ENCODE measurements at places on chromosomes 6 and 20. TPM values are rescaled to one million over a fixed set of nuclear protein-coding genes. Genes with fewer than 3 reads are reported as not detected.
A peak's percentile ranks its signal among the peaks of the same experiment; 100 is the strongest.

DNA sequence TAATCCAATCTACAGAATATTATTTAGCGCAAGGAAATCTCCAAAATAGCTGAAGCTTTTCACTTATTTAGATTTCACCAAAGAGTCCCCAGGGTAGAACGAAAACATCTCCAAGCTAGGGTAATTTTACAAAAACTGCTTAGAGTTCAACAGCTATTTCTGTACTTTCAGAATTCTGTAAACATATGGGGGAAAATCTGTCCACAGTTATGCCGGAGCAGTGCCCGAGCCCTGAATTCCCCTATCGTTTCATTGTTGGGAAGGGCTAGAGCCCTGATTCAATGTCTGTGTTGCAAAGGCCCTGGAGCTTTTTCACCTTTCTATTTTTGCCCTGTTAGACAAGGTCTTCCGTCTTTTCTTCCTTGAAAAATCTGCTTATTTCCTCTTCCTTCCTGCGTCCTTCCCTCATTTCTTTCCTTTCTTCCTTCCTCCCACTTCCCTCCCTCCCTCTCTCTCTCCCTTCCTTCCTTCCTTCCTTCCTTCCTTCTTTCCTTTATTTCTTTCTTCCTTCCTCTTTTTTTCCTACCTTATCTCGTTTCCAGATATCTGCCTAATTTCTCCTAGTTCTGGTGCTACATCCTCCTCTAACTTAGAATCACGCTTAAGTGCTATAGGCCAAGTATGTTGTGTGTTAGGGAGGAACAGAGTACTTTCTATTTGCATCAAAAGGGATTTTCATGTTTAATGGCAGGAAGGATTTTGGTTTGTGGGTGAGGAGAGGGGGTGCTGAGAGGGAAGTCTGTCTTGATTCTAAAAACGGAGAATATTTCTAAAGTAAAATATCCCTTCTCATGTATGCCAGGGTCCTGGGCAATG, 122.5 kb upstream of the BMP2 start:
- no peaks in the 10 kb centered on the region for H3K4me1 ChIP-seq
- H3K27ac ChIP-seq = no peak overlapping the region
- no peak for DNase-seq
- no peaks in the 10 kb centered on the region for H3K27me3 ChIP-seq
- no peaks in the 10 kb centered on the region for H3K36me3 ChIP-seq

GRCh38 chr20:35199740-35200139, 26.8 kb upstream of the MMP24 start:
- peaks cover 2% of the 10 kb centered on the region for H3K4me1 ChIP-seq
- no peak overlapping the region for H3K27ac ChIP-seq
- no peaks in the 10 kb centered on the region for H3K27me3 ChIP-seq
- no peak for DNase-seq
- peaks cover 12% of the 10 kb centered on the region for H3K36me3 ChIP-seq
- no peak overlapping the region for H3K4me3 ChIP-seq

Gene FERMT1
- 0.09 TPM for total RNA-seq

- no peak for DNase-seq
- H3K27me3 ChIP-seq = peaks cover 2% of the 10 kb centered on the region
- no peak overlapping the region for H3K27ac ChIP-seq
- H3K4me1 ChIP-seq = no peaks in the 10 kb centered on the region
- H3K36me3 ChIP-seq = no peaks in the 10 kb centered on the region
These were observed 176.9 kb downstream of the MTFR2 start for GRCh38 chr6:136073216-136073615.

Gene SLC17A3
- total RNA-seq = not detected

DNA sequence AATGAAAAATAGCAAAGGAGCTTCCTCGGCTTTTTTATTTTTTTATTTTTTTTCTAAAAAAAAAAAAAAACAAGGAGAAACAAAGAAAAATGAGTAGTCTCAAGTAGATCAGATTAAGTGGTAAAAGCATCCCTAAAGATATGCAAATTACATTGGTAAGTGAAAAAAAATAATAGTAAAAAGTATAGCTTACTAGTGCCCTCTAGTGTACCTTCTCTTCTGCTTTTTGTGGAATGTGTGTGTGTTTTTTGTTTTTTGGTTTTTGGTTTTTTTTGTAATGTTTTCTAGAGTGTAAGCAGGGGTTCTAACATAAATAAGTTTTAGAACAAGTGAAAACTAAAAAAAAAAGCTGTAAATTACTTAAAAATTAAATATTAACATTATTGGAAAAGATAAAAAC, 1062.0 kb downstream of the HACE1 start:
- no peaks in the 10 kb centered on the region for H3K4me1 ChIP-seq
- no peak for DNase-seq
- no peaks in the 10 kb centered on the region for H3K27me3 ChIP-seq
- H3K36me3 ChIP-seq = no peaks in the 10 kb centered on the region
- H3K4me3 ChIP-seq = no peak overlapping the region
- H3K27ac ChIP-seq = no peak overlapping the region

DNA sequence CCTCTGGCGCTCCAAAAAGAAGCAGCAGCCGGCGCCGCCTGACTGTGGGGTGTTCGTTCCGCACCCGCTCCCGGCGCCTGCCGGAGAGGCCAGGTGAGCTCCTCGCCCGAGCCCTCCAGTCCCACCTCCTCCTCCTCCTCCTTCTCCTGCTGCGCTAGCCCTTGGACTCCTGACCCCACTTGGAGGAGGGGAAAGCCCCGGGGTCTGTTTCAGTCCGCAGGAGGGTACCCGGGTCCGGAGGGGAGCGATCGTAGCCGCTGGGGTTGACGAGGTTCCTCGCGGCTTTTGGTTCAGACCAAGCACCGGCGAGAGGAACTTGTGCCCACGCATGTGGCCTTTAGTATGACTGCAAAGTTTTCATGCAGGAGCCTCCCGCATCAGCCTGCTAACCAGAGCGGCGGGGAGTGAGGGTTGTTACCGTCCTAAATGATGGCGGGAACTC, 493 bp downstream of the CRYBG1 start:
- H3K4me1 ChIP-seq = peaks cover 10% of the 10 kb centered on the region
- H3K27me3 ChIP-seq = peaks cover 40% of the 10 kb centered on the region
- H3K36me3 ChIP-seq = no peaks in the 10 kb centered on the region

- no peaks in the 10 kb centered on the region for H3K36me3 ChIP-seq
- no peak overlapping the region for H3K27ac ChIP-seq
- no peaks in the 10 kb centered on the region for H3K4me1 ChIP-seq
- no peak overlapping the region for H3K4me3 ChIP-seq
These were observed 618.5 kb downstream of the C6orf118 start for GRCh38 chr6:164690702-164691500.

Gene PDE7B
- 0.58 TPM for total RNA-seq

GRCh38 chr20:6142348-6142993, 19.6 kb upstream of the FERMT1 start:
- H3K36me3 ChIP-seq = no peaks in the 10 kb centered on the region
- no peak overlapping the region for H3K4me3 ChIP-seq
- H3K4me1 ChIP-seq = no peaks in the 10 kb centered on the region
- peak; percentile 55 for DNase-seq
- peaks cover 5% of the 10 kb centered on the region for H3K27me3 ChIP-seq

Gene CAGE1
- total RNA-seq = 0.18 TPM

GRCh38 chr6:55047451-55048044, 126.8 kb upstream of the HCRTR2 start:
- no peak overlapping the region for H3K27ac ChIP-seq
- DNase-seq = no peak
- no peaks in the 10 kb centered on the region for H3K4me1 ChIP-seq
- H3K36me3 ChIP-seq = no peaks in the 10 kb centered on the region
- no peak overlapping the region for H3K4me3 ChIP-seq

DNA sequence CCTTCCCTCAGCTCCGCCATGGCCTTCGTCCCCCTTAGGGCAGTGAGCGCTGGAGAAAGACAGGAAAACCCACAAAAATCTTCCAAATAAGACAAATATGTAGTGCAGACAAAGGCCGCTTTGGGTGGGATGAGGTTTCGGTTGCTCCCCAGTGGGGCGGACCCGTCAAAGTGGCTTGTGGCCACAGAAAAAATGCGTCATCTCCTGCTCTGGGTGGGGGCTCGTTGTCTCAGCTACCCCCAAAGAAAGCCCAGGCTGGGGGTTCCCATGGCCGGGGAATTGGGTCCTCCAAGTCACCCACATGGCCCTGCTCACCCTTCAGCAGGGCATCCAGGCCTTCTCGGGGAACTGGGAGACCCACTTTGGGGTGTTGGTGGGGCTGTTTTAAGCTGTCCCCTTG, 21.9 kb upstream of the SCUBE3 start:
- no peak overlapping the region for H3K27ac ChIP-seq
- no peaks in the 10 kb centered on the region for H3K36me3 ChIP-seq
- peak; percentile 26 for DNase-seq
- H3K4me3 ChIP-seq = no peak overlapping the region
- H3K27me3 ChIP-seq = peaks cover 5% of the 10 kb centered on the region
- peaks cover 13% of the 10 kb centered on the region for H3K4me1 ChIP-seq

Gene GPLD1
- 0.72 TPM for total RNA-seq

Gene MUC22
- not detected for total RNA-seq

GRCh38 chr6:7142918-7143475, 35.2 kb downstream of the RREB1 start:
- H3K36me3 ChIP-seq = peaks cover 1% of the 10 kb centered on the region

Gene ZFP57
- total RNA-seq = not detected

DNA sequence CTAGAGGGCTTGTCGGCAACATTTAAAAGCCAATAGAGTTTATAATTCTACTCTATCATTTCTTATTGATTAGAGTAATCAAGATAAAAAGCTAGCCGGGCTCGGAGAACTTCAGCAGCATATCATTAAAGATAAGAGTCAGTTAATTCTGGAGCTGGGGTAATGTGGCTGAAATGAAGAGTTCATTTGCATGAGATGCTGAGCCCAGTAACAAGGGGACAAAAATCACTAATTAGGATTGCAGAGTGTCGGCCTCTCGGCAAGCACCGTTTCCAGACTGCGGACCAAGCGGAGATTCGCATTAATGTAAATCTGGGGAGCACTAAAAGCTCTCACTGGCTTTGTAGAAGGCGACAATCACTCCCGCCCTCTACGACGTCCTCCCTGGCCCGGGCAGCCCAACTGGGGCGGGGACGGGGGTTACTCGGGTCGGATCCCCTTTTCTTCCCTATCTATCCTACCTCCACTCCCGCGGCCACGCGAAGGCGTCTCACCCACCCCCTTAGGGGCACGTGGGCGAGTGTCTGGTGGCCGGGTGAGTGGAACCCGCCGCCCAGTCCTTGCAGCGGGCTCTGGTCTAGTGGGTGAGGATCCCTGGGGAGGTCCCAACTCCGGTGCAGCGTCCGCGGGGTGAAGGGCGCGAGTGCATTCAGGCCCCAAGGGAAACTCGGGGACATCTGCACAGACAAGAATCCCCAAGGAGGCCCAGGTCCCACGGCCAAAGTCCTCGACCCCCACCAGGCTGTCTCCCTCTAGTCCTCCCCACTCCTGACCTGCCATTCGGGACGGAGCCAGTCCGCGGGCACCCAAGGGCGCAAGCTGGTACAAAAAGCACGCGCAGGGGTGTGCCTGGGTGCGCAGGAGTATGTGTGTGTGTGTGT, 42.2 kb upstream of the OSTM1 start:
- H3K4me3 ChIP-seq = peak overlapping the region; percentile 74
- H3K27ac ChIP-seq = no peak overlapping the region
- H3K36me3 ChIP-seq = no peaks in the 10 kb centered on the region
- peaks cover 48% of the 10 kb centered on the region for H3K4me1 ChIP-seq

DNA sequence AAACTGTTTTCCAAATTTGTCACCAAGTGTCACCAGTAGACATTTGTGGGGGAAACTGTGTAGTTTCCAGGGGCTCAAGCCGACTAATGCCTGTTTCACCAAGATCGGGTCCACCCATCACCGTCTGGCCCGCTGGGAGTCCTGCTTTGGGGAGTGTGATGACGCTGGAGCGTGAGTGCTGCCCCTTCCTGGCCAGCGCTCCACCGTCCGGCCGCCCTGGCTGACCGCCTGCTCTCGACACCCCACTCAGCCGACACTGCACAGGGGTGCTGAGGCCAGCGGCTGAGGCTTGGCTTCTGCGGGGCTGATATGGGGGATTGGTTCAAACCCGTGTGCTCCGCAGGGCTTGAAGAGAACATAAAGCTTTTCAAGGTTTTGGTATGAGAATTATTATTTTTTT, 160.1 kb downstream of the SMOC2 start:
- H3K27me3 ChIP-seq = peaks cover 6% of the 10 kb centered on the region
- H3K4me1 ChIP-seq = no peaks in the 10 kb centered on the region
- H3K27ac ChIP-seq = no peak overlapping the region
- no peaks in the 10 kb centered on the region for H3K36me3 ChIP-seq
- no peak for DNase-seq

Gene HLA-DRB1
- 21.8 TPM for total RNA-seq

DNA sequence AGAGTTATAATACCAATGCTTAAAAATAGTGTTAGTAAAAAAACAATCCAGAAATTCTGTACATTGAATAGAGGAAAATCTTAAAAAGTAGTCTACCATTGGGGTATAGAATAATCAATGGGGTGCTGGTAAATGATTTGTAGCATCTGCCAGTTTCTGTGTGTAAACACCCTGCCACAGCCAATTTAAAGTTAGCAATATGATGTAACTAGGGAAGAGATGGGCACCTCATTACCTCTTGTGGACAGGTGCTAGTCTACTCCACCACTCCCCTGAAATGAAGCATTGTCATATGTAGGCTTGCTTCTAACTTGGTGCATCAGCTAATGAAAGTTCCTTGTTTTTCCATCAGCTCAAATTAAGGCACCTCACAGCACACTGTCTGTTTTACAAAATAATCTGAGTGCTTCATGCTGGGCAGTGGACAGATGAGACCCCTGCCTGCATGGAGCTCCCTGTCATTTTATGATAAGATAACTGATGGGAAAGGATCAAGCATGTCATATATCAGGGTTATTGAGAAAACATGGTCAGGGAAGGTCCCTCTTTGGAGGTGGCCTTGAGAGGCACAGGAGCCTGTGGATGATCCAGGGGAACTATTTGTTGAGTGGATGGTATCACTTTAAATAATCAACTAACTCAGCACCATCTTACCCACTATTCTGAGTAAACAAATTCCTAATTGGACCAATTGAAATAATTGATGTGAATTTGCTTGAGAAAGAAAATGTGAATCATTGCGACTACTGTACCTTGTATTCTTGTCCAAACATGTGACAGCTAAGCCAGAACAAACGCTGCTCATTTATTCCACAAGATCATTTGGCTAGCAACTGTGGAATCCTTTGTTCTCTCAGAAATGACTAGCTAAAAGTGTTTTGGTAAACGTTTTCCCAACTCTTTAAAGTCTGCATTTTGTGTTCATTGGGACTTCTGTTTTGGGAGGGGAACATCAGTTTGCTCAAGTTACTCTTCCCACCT, 45.9 kb upstream of the CSE1L start:
- H3K4me3 ChIP-seq = no peak overlapping the region
- no peaks in the 10 kb centered on the region for H3K27me3 ChIP-seq
- H3K36me3 ChIP-seq = peaks cover 26% of the 10 kb centered on the region
- DNase-seq = no peak
- H3K27ac ChIP-seq = no peak overlapping the region

Gene ERVFRD-1
- total RNA-seq = not detected

DNA sequence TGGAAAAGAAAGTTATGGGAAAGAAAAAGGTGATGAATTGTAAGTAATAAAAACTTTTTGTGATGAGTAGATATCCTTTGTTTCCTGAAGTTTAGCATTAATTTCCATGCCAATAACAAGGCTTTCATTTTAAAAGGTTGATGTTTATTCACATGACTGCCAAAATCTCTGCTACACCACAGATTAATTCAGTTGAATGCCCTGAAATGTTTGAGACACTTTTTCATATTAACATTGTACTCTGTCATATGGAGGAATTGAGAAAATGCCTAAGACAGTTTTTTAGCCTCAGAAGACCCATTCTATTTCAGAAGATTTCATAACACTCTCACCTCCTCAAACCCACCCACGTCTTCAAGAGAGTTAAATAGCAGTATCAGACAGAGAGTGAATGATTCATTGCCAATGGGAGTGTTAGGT, 115.5 kb downstream of the ADGRG6 start:
- H3K27ac ChIP-seq = no peak overlapping the region
- H3K4me3 ChIP-seq = no peak overlapping the region
- H3K27me3 ChIP-seq = no peaks in the 10 kb centered on the region
- no peak for DNase-seq
- H3K36me3 ChIP-seq = no peaks in the 10 kb centered on the region

- H3K36me3 ChIP-seq = no peaks in the 10 kb centered on the region
- H3K27ac ChIP-seq = no peak overlapping the region
- H3K4me3 ChIP-seq = no peak overlapping the region
These were observed 40.4 kb downstream of the TFEB start for GRCh38 chr6:41694815-41695526.

Gene DDO
- total RNA-seq = not detected

Measured in activated CD8-positive, alpha-beta T cell treated with anti-CD3 and anti-CD28 coated beads for 36 hours (primary cell).